Effector memory CD4-positive, alpha-beta T cell (primary cell): ENCODE measurements at places on chromosomes 7 and 10.

DNA sequence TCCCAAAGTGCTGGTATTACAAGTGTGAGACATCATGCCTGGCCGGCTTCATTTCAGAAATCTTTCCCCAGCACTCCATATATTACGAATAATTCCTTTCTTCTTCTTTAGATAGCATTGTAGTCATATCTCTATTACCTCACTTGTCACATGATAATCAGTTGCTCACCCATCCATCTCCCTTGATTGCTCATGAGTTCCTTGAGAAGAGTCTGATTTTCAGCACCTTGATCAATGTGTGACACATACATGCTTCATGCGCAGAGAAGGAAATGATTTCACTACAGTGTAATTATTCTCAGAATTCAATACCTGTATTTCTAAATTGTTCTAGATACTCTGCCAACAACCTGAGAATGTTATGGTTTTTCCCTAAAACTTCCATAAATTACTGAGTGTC lies 26.7 kb upstream of the GGCT start:
- DNase-seq: no peak

DNA sequence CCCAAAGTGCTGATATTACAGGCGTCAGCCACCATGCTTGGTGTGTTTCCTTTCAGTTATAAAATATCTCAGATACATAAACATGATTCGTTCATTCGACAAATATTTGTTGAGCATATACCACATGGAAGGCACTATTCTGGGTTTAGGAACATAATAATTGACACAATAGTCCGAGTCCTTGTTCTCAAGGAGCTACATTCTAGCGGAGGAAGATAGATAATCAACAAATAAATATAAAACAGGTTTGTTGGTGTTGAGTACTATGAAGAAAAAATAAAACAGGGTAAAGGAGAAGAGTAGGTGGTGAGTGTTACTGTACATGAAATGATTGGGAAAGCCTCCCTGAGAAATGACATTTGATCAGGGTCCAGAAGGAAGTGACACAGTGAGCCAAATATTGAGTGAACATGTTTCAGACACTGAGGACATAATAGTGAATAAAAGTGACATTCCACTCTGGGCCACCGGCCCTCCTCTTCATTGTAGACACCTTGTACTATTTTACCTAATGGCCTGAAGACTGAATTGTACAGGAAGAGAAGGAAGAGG lies 6.9 kb upstream of the HILPDA start:
- no peak for DNase-seq

- peak; percentile 53 for DNase-seq
These were observed 35.6 kb downstream of the CPN1 start for GRCh38 chr10:100046021-100046486.

DNA sequence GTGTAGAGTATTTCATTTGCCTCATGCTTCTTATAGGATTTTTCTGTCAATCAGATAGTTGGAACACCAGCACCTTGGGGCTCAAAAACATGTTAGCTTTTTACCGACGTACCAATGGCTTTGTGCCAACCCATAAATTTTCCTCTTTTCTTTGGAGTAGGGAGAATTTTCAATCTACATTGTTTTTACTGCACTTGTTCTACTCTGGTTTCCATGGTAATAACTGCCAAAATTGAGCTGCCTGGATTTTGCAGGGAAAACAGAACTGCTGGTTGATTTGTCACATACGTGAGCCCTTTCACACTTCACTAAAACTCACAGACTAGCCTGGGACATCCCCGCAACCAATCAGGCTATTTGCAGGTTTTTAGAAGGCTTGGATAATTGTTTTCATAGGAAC lies 189.7 kb downstream of the ARHGAP21 start:
- DNase-seq: no peak
